ENCODE measurements at places on chromosomes 12 and 14.

DNA sequence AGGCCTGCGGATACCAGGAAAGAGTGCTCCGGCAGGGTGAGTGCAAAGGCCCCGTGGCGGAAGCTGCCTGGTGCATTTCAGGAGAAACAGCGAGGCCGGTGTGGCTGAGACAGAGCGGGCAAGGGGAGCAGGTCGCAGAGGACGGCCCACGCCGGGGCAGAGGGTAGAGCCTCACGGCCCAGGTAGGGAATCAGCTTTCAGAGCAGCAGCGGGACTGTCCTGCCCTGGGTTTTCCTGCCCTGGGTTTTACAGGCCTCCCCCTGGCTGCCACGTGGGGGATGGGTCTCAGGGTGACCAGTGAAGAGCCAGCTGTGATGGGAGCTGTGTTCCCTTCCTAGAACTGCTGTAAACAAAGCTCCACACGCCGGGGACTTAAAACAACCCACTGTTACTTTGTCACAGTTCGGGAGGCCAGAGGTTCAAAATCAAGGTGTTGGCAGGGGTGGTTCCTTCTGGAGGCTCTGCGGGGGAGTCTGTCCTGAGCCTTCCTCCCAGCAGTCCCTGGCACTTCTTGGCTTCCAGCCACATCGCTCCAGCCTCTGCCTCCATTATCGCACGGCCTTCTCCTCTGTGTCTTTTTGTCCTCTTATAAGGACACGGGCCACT, 10.4 kb downstream of the NCOR2 start:
- peaks cover 16% of the 10 kb centered on the region for H3K36me3 ChIP-seq
- H3K27me3 ChIP-seq, result no peaks in the 10 kb centered on the region
- no peak overlapping the region for H3K4me3 ChIP-seq
- peaks cover 15% of the 10 kb centered on the region for H3K4me1 ChIP-seq
- DNase-seq, result no peak

DNA sequence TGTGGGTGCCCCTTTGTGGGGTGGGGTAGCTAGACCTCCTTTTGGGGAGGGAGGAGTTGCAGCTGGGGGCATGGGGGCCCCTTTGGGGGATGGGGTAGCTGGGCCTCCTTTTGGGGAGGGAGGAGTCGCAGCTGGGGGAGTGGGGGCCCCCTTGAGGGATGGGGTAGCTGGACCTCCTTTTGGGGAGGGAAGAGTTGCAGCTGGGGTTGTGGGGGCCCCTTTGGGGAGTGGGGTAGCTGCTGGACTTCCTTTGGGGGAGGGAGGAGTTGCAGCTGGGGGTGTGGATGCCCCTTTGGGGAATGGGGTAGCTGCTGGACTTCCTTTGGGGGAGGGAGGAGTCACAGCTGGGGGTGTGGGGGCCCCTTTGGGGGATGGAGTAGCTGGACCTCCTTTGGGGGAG, 7.0 kb downstream of the NACA start:
- H3K27me3 ChIP-seq, result no peaks in the 10 kb centered on the region
- peaks cover 10% of the 10 kb centered on the region for H3K4me1 ChIP-seq
- H3K4me3 ChIP-seq, result no peak overlapping the region
- peaks cover 85% of the 10 kb centered on the region for H3K36me3 ChIP-seq
- DNase-seq, result no peak

DNA sequence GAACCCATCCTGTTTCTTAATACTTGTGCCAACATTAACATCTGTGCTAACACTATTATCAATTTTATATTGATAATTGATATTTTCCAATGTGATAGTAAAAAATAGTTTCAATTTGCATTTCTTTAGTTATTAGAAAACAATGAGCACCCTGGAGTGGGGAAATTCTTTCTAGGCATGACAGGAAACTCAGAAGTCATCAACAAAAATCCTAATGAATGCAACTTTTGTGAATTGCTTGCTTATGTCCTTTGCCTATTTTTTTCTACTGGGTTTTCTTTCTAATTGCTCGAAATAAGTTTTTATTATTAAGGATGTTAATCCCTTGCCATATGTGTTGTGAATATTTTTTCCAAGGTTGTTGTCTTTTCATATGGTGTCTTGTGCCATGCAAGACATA, 18.1 kb upstream of the WDR20 start:
- no peaks in the 10 kb centered on the region for H3K27me3 ChIP-seq
- H3K4me3 ChIP-seq, result no peak overlapping the region
- DNase-seq, result no peak
- H3K36me3 ChIP-seq, result peaks cover 2% of the 10 kb centered on the region

- H3K36me3 ChIP-seq, result no peaks in the 10 kb centered on the region
- no peaks in the 10 kb centered on the region for H3K4me1 ChIP-seq
- no peak for DNase-seq
- H3K4me3 ChIP-seq, result no peak overlapping the region
- H3K27me3 ChIP-seq, result no peaks in the 10 kb centered on the region
- no peak overlapping the region for H3K27ac ChIP-seq
These were observed 564.8 kb downstream of the VRK1 start for GRCh38 chr14:97361958-97362357.

GRCh38 chr14:104877806-104878550, 12.9 kb downstream of the CEP170B start:
- peaks cover 12% of the 10 kb centered on the region for H3K36me3 ChIP-seq
- H3K27ac ChIP-seq, result no peak overlapping the region
- H3K27me3 ChIP-seq, result no peaks in the 10 kb centered on the region
- H3K4me3 ChIP-seq, result no peak overlapping the region

DNA sequence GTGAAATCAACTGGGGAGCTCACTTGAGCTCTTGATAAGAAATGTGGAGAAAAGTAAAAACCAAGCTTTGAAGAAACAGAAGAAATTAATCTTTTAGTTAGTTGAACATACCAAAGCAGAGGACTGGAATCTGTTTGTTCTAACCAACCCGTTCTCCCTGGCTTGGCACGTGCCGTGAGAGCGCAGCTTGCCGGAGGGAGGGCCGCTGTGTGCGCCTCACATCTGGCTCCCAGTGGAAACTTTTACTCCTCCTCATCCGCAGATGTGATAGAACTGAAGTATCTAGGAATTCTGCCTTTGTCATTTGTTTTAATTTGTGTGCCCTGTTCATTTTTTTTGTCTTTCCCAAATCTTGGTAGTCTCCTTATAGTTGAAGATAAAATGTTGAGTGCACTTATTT, 64.9 kb downstream of the DDX51 start:
- H3K27me3 ChIP-seq, result no peaks in the 10 kb centered on the region
- H3K36me3 ChIP-seq, result peaks cover 41% of the 10 kb centered on the region
- no peak for DNase-seq
- no peak overlapping the region for H3K4me3 ChIP-seq
- no peak overlapping the region for H3K27ac ChIP-seq

DNA sequence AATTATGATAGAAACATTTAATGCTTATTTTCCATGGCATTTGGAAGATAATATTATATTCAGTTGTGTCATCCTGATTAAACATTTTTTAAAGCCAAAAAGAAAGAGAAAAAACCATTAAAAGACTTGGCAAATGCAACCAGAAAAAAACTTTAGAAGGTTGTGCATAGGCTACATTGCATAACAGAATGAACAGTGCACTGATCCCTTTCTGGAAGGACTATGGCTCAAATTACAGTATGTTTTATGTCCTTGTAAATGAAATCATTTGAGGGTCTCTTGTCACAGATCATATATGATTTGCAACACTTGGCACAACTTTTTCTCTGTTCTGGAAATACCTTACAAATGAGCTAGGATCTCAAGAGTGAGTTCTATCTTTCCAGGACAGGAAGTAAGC, 275.2 kb upstream of the FLRT2 start:
- no peak for DNase-seq
- no peaks in the 10 kb centered on the region for H3K27me3 ChIP-seq
- H3K4me1 ChIP-seq, result no peaks in the 10 kb centered on the region

GRCh38 chr12:107634530-107634929, 51.1 kb upstream of the PWP1 start:
- peaks cover 15% of the 10 kb centered on the region for H3K4me1 ChIP-seq
- peak; percentile 79 for DNase-seq
- H3K36me3 ChIP-seq, result peaks cover 14% of the 10 kb centered on the region
- peak overlapping the region; percentile 89 for H3K27ac ChIP-seq

DNA sequence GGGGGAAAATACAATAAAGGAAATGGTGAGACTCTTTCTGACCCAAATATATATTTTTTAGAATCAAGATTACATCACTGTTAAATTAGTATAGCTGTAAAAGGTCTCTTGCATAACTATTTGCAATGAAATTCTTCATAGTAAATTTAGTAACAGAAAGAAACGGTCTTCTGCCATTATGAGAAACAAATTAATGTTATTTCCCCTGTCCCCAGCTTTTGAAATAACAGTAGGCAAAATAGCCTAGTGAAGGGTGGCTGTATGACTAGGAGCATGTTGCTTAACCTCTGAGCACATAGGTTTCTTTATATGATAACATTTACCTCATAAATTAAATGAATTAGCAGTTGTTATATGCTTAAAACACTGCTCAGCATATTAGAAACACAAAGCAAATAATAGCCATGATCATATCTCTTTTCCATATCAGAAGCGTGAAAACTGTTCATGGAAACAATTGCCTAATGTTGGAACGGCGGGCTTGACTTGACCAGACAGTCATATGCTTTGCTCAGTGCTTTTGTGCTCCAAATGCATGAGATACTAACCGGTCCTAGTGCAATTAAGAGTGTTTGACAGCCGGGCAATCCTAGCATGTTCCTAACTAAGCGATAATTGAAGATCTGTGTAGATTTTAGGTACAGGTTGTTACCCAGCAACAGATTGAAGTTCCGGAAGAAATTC, 24.0 kb downstream of the BHLHE41 start:
- DNase-seq, result no peak
- H3K27me3 ChIP-seq, result no peaks in the 10 kb centered on the region
- no peaks in the 10 kb centered on the region for H3K4me1 ChIP-seq
- no peak overlapping the region for H3K4me3 ChIP-seq

DNA sequence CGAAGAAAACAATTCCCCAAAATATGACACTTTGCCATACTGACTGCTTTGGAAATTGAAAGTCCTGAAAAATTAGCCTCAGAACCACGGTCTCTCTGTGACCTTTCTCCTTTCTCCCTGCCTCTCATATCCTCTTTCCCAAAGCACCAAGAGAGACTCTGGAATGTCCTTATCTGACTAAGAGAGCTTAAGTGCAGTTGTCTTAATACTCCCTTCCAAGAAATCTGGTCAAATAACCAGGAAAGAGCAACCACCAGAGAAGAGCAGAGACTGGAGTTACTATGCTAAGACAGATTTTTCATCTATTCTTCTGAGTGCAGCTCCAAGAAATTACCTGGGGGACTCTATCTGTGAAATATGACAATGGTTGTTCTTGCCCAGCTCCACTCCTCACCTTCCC, 10.5 kb upstream of the BTG1 start:
- H3K4me1 ChIP-seq, result no peaks in the 10 kb centered on the region
- H3K27me3 ChIP-seq, result no peaks in the 10 kb centered on the region
- H3K4me3 ChIP-seq, result no peak overlapping the region
- no peaks in the 10 kb centered on the region for H3K36me3 ChIP-seq
- no peak overlapping the region for H3K27ac ChIP-seq
- DNase-seq, result no peak

DNA sequence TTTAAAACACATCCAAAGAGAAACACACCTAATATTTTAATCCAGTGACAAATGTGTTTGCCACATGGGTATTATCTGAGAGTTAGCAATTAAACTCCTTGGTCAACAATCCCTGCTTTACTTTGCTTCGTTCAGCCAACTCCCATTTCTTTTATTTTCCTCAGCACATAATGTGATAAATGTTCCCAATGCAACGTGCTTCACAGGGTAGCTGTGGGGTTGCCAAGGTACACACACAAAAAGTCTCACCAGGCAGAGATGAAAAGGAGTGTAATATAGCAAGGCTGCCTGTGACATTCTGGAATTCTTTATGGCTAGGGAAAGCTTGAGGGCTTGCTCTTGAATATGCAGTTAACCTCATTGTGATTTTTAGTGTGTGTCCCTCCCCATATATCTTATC, 208.0 kb upstream of the DIO2 start:
- H3K36me3 ChIP-seq, result no peaks in the 10 kb centered on the region
- DNase-seq, result no peak
- H3K4me1 ChIP-seq, result no peaks in the 10 kb centered on the region
- H3K27me3 ChIP-seq, result no peaks in the 10 kb centered on the region
- H3K27ac ChIP-seq, result no peak overlapping the region

GRCh38 chr14:30648471-30648870, 26.4 kb downstream of the SCFD1 start:
- H3K4me1 ChIP-seq, result no peaks in the 10 kb centered on the region
- H3K4me3 ChIP-seq, result no peak overlapping the region
- DNase-seq, result no peak
- peaks cover 65% of the 10 kb centered on the region for H3K36me3 ChIP-seq
- no peaks in the 10 kb centered on the region for H3K27me3 ChIP-seq

DNA sequence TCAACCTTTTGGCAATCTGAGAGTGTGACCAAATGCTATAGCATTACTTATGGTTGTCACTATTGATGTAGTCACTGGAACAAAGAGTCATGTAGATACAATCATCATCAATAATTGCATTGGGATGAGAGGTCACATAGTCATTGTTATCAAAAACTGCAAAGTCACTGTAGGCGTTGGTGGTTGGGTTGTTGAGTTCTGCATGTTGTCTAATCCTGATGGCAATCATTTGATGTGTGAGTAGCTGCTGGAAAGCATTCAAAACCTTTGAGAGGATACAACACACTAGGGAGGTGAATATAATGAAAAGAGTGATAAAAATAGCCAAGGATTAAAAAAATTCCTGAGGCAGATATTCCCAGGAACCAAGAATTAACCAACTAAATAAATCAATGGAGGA, 214.7 kb upstream of the SYT10 start:
- H3K4me3 ChIP-seq, result no peak overlapping the region
- no peak for DNase-seq
- H3K27ac ChIP-seq, result no peak overlapping the region
- no peaks in the 10 kb centered on the region for H3K27me3 ChIP-seq

GRCh38 chr12:44224399-44225148, 388.7 kb downstream of the TMEM117 start:
- H3K27me3 ChIP-seq, result no peaks in the 10 kb centered on the region
- H3K4me3 ChIP-seq, result no peak overlapping the region
- no peaks in the 10 kb centered on the region for H3K36me3 ChIP-seq
- no peaks in the 10 kb centered on the region for H3K4me1 ChIP-seq

DNA sequence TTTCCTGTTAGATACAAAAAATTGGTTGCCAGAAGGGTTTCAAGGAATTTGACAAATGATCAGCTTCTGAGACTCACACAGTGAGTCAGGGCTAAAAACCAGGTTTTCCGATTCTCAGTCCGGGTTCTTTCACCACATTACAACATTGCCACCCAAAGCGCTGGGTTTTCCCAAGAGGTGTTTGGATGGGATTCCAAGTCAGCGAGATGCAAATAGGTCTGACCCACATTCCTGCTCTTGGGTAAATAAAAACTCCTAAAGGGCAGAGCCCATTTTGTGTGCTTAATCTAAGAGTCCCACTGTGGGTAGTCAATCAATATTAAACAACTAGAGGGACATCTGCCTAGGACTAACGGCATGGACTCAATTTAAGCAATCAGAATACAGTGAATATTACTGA, 5.4 kb upstream of the RIC8B start:
- no peaks in the 10 kb centered on the region for H3K27me3 ChIP-seq
- peak overlapping the region; percentile 40 for H3K27ac ChIP-seq
- peaks cover 12% of the 10 kb centered on the region for H3K4me1 ChIP-seq
- peak overlapping the region; percentile 73 for H3K4me3 ChIP-seq
- no peaks in the 10 kb centered on the region for H3K36me3 ChIP-seq

GRCh38 chr12:114744691-114745090, 60.7 kb upstream of the TBX3 start:
- no peak overlapping the region for H3K4me3 ChIP-seq
- no peak for DNase-seq
- H3K27me3 ChIP-seq, result no peaks in the 10 kb centered on the region
- no peak overlapping the region for H3K27ac ChIP-seq
- H3K36me3 ChIP-seq, result no peaks in the 10 kb centered on the region

Measured in H9 (cell line).